ENCODE measurements at places on chromosomes 12 and 14.

DNA sequence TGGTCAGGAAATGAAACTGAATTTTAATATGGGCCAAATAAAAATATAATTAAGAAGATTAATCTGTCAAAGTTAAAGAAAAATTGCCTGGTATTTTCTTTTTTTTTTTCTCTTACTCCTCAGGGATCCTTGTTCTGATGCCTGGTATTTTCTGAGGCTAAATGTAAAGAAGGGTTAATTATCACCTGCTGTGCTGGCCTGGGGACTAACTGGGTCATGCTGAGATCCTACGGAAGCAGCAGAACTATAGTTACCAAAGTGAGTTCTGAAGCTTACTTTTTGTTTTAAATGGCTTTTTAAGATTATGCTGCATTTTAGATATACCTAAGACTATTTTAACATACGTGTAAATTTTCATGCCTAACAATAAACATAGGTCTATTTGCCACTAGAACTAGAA, 23.3 kb downstream of the ZC2HC1C start:
- no peak for DNase-seq

DNA sequence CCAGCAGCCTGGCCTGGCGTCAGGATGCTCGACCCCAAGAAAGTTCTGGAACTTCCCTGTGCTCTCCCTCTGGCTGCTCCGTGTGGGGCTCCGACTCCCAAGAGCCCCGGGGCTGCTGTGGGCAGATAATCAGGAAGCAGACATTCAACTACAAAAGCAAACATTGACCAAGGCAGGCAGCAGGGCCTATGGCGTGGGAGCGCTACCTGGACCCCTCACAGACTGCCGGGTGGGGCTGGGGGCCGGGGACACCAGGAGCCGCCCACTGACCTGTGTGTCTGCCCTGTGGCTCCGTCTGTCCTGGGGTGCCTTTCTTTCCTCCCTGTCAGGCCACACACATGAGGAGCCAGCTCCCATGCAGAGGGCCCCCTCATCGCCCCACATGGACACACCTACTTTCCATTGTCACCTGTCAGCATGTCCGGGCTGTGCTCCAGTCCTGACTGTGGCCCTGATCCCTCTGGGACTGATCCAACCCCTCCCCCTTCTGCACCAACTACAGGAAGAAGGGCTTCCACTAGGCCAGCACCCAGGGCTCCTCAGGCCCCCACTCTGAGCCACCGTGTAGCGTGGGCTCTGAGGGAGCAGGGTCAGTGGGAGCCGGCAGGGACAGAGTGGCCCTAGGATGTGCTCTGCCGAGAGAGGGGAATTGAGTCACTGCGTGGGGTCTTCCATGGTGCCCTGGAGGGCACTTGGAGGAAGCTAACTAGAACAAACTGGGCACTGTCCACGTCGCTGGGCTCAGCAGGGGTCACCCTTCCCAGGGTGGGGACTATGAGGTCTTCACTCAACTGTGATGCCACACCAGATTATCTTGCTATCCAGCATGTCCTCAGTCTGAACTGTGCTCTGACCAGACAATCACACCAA, 215.4 kb upstream of the C14orf180 start:
- DNase-seq, result no peak

- no peak for DNase-seq
These were observed 1.6 kb downstream of the LRRC74A start for GRCh38 chr14:76827696-76828296.

- no peak for DNase-seq
These were observed 7.0 kb upstream of the CRACR2A start for GRCh38 chr12:3759878-3760277.

- no peak for DNase-seq
These were observed 126.3 kb downstream of the SLC25A47 start for GRCh38 chr14:100449225-100449987.

DNA sequence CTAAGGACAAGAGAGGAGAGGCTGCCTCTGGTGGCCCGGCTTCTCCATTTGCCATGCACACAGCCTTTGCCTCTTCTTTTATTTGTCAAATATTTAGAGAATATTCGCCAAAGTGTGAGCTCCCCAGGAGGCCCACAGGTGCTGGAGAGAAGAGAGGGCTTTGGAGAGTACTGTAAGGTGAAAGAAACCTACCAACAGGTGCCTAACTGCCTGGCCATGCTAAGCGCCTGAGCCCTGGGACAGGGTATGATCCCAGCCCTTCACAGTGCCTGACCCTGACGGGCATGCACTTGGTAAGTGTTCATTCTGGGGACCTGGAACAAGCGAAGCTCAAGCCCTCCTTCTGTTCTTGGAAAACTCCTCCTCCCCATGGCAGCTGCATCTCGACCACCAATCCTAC, 106.1 kb downstream of the DPF3 start:
- no peak for DNase-seq

DNA sequence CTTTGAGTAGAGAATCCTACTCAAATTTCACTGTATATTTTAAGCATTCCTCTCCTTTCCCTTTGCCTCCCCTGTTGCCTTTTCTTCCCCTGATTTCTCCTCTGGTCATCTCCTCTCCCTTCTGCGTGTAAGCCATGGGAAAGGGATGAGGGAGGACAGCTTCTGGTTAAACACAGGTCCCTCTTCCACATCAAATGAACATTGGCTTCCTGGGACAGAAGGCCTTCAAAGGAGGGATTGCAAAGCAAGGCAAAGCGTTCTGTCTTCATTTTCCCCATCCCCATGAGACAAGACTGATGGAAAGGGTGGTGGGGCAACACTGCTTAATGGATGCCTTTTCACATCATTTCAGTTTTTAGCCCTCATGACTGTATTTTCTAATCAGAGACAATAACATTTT, 26.2 kb downstream of the GPRC5A start:
- DNase-seq, result no peak

DNA sequence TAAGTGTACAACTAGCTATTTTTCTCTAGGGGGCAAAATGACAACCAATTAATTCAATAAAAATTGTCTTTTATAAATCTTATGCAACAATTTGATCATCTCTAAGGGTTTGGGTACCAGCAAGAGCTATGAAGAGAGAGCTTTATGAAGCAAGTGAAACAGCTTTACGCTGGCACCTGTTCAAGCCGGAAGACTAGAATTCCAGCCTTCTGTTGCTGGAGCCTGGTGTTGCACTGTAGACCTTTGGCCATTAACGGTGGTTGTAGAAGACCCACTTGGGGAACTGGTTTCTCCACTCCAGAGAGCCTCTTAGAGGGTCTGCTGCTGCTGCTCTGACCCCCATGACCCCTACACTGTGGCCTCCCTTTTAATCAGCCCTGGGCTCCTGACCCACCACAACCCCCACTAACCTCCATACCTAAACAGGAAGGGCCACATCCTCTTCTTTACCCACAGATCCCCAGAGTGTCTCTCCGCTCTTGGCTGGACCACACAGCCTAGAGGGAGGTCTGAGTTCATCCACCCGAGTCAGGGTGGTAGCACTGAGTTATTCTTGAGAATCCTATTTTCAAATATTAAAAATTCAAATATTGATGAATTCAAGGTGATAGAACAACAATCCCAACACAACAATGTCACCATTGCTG, 54.6 kb upstream of the STON2 start:
- no peak for DNase-seq

DNA sequence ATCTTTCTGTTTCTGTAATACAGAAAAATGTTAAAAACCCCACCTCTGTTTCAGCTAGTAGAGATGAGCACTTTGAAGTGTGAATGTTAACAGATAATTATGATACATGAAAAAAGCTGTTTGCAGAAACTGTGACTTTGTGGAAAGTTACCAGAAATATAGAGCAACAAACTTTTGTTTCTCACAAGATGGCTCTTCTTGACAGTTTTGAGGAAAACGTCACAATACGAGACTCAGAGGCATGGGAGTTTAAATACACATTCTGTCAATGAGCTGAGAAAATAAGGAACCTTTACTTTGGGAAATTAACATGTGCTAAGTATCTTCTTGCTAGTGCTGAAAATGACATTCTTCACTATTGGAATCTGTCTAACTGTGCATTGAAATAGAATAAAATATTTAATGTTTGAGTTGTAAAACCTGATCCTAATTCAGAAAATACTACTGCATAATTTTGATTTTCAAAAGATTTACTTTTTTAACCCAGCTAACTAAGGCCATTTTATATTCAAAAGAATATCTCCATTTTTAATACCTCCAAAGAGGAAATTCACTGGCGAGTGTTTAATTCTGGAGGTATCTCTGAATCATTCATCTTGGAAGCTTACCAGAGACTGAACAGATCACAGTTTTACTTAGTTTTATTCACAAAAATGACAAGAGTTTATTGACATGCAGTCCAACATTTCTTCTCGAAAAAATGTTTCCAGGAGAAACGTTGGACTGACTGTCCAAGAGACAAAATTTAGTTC, 308.9 kb upstream of the LRFN5 start:
- DNase-seq, result no peak

- peak; percentile 65 for DNase-seq
These were observed 62.4 kb upstream of the PLBD1 start for GRCh38 chr12:14629832-14630710.

- no peak for DNase-seq
These were observed 8.6 kb downstream of the SLC38A6 start for GRCh38 chr14:60989599-60989998.

DNA sequence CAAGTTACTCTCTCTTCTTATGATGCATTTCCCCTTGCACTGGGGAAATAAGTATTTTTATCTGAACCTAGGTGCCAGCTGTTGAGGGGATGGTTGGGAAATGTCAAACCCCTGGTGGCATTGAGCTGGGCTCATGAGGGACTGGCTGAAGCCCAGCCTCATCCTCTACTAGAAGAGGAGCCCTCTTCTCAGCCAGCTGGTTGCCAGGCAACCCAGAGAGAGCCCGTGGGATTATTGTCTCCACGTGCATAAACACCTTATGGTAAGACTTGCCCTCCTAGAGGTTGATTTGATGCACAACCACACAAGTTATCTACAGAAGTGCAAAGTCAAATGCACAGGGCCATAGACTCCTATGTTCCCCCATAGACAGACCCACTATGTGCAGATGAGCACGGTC, 89.8 kb downstream of the WSCD2 start:
- DNase-seq, result no peak

DNA sequence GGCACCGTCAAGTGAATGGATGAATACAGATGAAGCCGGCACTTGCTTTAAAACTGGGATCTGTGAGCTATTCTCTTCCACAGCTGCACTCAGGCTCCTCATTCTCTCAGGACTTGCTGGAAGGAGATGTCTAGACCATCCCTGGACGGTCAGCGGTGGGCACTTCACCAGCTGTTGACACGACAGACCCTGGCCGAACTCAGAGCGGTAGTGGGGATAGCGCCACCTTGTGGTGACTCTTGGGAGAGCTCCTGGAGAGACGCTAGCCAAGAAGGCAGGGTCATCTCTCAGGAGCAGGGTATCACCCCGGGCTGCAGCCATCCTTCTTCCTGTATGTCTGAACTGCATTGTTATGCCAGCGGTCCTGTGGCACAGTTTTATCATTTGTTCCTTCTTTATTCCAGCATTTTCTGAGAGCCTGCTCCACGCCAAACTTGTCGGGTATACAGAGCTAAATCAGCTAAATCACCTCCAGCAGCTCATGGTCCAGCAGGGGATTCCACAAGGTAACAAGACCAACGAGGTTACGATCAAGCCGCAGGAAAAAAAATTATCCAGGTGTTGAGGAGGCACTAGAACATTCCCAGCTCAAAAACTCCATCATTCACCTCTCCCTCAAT, 10.0 kb downstream of the WNT1 start:
- DNase-seq, result peak; percentile 62

GRCh38 chr12:51721282-51721940, 127.1 kb downstream of the FIGNL2 start:
- DNase-seq, result no peak

GRCh38 chr14:95817271-95817670, 59.4 kb upstream of the TUNAR start:
- no peak for DNase-seq
